NCI-H1417 treated with DMSO at 0.1 percent for 48 hours (cell line): ENCODE measurements at places on chromosomes 1 and 21.

DNA sequence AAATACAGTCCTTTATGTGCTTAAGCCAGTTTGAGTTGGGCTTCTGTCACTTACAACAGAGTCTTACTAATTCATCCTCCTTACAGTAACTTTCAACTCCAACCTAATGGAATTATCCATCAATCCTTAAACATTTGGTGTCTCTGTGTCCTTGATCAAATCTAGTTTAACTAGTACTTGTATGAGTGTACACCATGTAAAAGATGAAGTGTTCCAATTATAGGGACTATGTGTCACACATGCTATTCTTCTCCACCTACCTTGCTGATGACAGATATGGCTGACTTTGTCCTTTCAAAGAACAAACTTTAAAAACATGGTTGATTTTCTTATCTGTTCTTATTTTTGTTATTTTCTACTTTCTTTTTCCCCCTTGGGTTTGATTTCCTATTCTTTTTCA is 60.4 kb upstream of the NBPF3 start:
- no peak for DNase-seq

GRCh38 chr1:243251539-243251938 is 3.5 kb downstream of the CEP170 start:
- DNase-seq: no peak

DNA sequence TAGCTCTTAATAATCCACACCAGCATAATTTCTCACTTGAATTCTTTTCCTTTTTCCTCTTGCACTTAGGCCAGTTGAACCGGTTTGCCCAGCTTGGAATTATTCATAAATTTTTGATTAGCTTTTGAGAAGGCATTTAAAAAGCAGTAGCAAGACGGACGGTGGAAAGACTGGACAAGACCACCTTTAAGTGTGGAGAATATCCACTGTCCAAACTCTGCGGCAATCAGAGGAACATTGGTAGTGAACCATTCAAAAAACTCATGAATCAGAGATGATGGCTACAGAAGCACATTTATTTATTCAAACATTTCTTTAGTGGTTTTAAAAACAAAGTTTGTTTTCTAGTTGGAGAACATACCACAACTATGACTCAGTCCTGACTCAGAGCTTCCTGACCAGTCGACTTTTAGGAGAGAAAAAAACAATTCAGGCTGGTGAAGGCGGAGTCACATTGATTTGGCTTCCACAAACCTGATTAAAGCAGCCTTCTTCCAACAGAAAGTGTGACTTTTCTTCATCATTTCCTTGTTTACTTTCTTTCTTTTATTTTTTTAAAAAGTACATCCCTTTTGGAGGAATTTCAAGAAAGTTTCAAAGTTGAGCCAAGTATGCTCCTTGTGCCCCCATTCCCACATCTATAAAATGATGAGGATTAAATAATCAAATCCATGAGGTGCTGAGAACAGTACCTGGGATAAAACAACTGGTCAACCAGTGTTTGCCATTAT is 128.8 kb downstream of the ADSS2 start:
- no peak for DNase-seq

GRCh38 chr1:12191242-12192032 is 24.6 kb downstream of the TNFRSF1B start:
- DNase-seq: no peak

DNA sequence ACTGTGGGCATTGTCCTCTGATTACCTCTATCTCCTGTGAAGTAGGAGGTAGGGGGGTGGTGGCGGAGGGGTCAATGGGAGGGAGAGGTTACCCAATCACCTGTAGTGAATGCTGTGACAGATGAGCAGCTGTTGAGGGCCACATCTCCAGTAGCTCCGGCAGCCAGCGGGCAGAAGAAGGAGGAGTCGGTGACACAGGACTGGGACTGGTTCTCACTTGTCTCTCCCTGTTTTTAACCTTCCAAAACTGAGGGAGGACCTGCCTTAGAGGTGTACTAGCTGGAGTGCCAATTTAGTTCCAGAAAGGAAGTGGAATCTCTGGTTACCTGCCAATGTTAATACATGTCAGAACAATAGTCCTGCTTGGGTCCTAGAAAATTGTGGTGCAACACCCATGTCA is 56.2 kb upstream of the ENAH start:
- DNase-seq: no peak

DNA sequence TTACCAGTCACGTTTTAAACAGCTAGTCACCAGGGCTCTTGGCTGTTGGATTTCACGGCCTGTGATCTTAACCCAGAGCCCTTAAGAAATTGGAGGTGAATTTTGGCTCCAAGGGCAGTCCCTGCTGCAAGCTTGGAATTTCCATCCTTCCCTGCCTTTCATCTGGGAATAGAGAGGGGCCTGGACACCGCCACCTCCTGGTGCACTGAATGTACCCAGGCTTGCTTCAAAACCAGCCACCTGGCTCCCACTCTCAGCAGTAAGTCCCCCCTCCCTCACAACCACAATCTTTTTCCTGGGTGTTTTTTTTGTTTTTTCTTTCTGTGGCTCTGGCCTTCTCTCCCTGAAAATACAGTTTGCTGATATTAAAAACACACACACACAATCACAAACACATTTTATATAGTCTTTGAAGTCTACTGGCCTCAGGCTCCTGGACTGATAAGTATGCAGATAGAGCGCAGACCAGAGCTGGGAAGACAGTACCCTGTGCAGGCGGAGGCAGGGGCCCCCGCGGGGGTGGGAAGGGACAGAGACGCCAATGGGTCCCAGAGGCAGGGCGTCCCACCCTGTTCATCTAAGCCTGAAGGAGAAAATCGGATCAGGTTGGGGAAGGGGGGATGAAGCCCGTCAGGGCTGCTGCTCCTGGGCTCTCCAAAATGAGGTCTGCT is 65.8 kb upstream of the IGSF21 start:
- DNase-seq: no peak

DNA sequence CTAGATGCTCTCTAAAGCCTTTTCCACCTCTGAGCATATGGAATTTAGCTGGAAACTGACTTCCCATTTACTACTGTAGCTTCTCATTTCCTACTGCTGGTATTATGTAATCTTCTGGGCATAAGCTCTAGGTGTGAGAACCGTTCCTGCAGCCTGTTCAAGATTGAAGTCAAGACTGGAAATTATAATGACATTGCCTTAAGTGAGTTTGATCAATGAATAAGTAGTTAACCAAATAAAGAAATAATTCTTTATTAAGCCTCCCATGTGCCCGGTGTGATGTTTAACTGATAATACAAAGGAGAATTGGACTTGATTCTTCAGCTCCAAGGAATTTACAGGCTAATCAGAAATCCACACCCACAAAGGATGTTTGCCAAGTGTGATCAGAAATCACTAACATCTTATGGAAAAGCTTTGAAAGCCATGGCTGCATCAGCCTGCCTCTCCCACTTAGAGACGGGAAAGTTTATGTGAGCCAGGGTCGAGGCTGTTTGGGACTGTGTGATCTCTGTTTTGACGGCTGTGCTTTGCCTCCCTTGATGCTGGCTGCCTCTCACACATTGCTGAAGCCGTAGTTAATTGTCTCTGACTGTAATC is 36.4 kb upstream of the PRELP start:
- DNase-seq: no peak

GRCh38 chr1:114902343-114902742 is 47.7 kb downstream of the SYCP1 start:
- DNase-seq: no peak

- DNase-seq: no peak
These were observed 17.7 kb downstream of the TNR start for GRCh38 chr1:175725684-175726083.
